ENCODE measurements at places on chromosomes 7 and 10. TPM values are rescaled to one million over a fixed set of nuclear protein-coding genes. Genes with fewer than 3 reads are reported as not detected.

DNA sequence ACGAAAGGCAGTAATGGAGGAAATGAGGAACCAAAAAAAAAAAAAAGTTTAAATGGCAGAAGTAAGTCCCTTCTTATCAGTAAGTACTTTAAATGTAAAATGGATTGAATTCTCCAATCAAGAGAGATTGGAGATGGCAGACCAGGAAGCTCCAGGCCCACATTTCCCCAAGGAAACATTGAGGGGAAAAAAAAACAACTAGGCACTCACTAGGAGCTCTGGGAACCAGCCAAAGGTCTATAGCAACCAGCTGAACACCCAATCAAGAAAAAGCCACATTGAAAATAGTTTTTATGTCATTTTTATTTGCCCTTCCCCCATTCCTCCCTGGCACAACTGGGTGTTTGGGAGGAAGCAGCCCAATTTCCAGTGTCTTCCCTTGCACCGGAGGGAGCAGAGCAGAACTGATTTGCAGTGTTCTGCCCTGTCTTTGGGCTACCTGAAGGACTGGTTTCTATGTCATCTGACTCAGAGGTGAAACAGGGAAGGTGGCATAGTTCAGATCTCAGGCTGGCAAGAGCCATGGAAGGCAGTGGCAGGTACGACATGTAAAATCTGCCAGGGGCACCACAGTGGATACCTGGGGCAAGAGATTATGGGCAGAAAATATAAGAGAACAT is 121.9 kb downstream of the SMURF1 start:
- no peak for DNase-seq

Gene GSTO2
- 33.9 TPM for polyA plus RNA-seq

- DNase-seq, result no peak
Observed at GRCh38 chr10:46001187-46001756, 29.0 kb downstream of the TIMM23 start.

- no peak for DNase-seq
Observed at GRCh38 chr10:7493996-7494395, 83.2 kb upstream of the SFMBT2 start.

GRCh38 chr10:59872892-59873463 is 33.4 kb downstream of the CCDC6 start:
- no peak for DNase-seq

Gene RNF148
- 0.20 TPM for polyA plus RNA-seq

- no peak for DNase-seq
Observed at GRCh38 chr7:80413383-80413945, 98.4 kb downstream of the GNAT3 start.

Gene PAPSS2
- 44.3 TPM for polyA plus RNA-seq

GRCh38 chr7:24692592-24692991 is 64.7 kb downstream of the GSDME start:
- no peak for DNase-seq

- DNase-seq, result no peak
Observed at GRCh38 chr10:79910344-79910743, 38.6 kb downstream of the SFTPD start.

DNA sequence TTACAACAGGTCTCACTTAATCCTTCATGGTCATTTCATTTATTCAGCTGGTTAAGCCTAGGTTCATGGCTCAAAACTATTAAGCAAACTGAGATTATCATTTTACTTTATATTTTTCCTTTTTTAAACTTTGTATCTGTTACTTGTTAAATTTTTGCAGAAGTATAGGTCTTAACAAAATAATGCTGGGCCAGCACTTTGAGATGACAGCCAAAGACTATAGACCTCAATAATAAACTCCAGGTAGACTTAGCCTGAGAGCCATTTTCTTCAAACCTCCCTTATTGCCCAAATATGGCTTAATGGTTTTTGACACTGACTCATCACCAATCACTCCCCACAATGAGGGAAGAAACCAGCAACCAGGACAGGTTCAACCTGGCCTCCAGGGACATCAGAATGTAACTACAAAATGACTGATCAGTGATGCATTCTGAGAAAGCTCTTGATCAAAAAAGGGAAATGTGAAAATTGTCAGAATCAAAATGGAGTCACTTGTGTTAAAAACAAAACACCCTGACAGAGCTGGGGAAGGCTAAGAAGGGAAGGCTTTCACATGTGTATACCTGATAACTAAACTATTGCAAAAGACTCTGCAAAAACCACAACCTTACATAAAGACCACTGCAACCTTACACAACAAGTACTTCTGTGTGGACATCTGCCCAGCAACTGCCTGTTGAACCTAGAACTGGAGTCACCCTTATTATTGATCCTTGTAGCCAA is 2.1 kb upstream of the CCDC126 start:
- no peak for DNase-seq

Gene TWIST1
- 7.5 TPM for polyA plus RNA-seq

Measured in left renal cortex interstitium (tissue), 4 donors.